ENCODE measurements at places on chromosomes 13 and 19. TPM values are rescaled to one million over a fixed set of nuclear protein-coding genes. Genes with fewer than 3 reads are reported as not detected.

The APOC4 gene
- total RNA-seq: not detected

The ZNF304 gene
- 16.2 TPM for total RNA-seq

The GFY gene
- total RNA-seq: not detected

The NKPD1 gene
- not detected for total RNA-seq

The PNMA8A gene
- total RNA-seq: not detected

The ZSCAN4 gene
- total RNA-seq: not detected

The GYS1 gene
- total RNA-seq: 63.0 TPM

The PRR20E gene
- total RNA-seq: not detected
